ENCODE measurements at places on chromosomes 1 and 21. TPM values are rescaled to one million over a fixed set of nuclear protein-coding genes. Genes with fewer than 3 reads are reported as not detected.

DNA sequence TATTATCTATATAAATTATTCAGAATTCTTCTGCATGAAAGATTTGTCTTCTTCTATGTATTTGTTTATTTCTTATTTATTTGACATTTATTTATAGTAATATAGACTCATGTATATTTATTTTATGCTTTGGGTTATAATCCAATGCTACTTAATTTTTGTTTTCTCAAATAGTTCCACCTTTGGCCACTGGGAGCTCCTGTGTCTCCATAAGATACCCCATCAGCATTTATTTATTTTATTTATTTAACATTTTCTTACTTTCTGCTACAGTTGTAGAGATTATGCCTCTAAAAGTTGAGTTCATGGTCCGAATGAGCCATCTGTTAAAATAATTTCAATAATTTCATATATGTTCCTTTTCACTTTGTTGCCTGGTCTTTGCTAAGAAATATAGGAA is 289.4 kb downstream of the ADGRL2 start:
- H3K4me1 ChIP-seq: no peaks in the 10 kb centered on the region
- H3K36me3 ChIP-seq: no peaks in the 10 kb centered on the region
- DNase-seq: no peak
- H3K27ac ChIP-seq: no peak overlapping the region
- H3K27me3 ChIP-seq: no peaks in the 10 kb centered on the region
- no peak overlapping the region for H3K4me3 ChIP-seq

DNA sequence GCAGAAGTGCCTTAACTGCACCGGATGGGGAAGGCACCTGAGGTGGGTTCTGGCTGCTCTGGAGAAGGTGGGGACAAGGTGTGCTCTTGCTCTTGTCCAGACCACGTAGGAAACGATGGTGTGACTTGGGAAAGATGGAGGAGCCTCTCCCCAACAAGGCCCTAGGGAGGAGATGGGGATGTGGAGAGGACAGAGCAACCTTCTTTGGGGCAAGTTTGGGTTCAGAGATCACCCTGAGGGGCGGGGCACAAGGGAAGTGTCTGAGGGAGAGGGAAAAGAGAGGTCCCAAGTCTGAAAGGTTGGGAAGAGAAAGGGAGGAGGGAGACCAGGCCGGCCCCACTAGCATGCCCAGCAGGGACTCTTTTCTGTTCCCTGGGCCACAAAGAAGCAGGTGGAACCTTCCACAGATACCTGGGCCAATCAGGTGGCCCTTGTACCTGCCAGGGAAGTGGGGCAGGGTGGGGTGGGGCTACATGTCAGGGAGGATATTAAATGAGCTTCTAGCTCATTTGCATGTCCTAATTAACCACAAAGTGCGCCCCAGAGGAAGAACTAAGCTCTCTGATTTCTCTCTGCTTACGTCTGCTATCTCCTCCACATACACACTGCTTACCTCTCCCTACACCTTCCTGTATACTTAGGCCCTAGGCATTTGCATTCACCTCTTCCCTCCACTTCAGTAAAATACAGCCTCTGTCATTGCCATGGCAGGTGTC is 15.9 kb downstream of the INKA2 start:
- H3K27me3 ChIP-seq: no peaks in the 10 kb centered on the region
- no peak overlapping the region for H3K4me3 ChIP-seq
- H3K4me1 ChIP-seq: peaks cover 5% of the 10 kb centered on the region
- no peak for DNase-seq

- no peak overlapping the region for H3K4me3 ChIP-seq
- DNase-seq: no peak
- no peaks in the 10 kb centered on the region for H3K36me3 ChIP-seq
- no peaks in the 10 kb centered on the region for H3K4me1 ChIP-seq
- H3K27me3 ChIP-seq: no peaks in the 10 kb centered on the region
- no peak overlapping the region for H3K27ac ChIP-seq
Observed at GRCh38 chr1:104315823-104316222, 566.1 kb downstream of the AMY1C start.

NPHS2 gene
- not detected for total RNA-seq

DNA sequence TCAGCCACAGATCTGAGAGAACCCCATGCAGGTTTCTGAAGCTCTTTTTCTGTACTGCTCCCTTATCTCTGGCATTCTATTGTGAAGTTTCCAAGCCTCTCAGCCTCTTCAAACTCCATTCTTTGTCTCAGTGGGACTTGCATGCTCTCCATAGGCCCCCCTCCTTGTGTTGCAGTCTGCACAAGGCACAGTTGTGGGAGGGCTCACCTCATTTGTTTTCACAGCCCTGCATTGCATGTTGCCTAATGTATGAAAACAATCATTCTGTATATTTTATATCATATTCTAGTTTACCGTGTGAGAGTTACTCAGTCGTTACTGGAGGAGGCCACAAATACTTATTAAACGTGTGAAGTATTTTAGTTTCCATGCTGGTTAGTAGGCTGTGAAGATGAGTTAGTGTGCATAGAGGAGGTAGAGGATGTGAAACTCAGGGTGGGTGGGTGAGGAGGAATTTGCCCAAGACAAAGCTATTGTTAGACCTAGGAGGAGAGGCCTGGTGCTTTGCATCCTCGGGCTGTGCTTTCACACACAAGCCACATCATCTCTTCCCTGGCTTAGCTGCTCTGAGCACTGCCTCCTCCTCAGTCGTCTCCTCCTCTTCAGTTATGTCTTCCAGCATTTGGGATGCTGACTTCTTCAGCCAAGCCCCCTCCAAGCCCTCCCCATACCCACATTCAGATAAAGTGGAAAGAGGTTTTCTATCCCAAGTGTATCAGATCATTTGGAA is 7.8 kb upstream of the CHI3L2 start:
- H3K4me1 ChIP-seq: peaks cover 21% of the 10 kb centered on the region
- DNase-seq: no peak
- no peaks in the 10 kb centered on the region for H3K27me3 ChIP-seq
- H3K36me3 ChIP-seq: no peaks in the 10 kb centered on the region
- no peak overlapping the region for H3K27ac ChIP-seq

GRCh38 chr1:209417761-209418160 is 165.8 kb upstream of the CAMK1G start:
- peaks cover 6% of the 10 kb centered on the region for H3K4me1 ChIP-seq
- H3K4me3 ChIP-seq: no peak overlapping the region
- H3K27ac ChIP-seq: no peak overlapping the region
- H3K27me3 ChIP-seq: no peaks in the 10 kb centered on the region
- no peaks in the 10 kb centered on the region for H3K36me3 ChIP-seq
- no peak for DNase-seq

- H3K27me3 ChIP-seq: no peaks in the 10 kb centered on the region
- no peaks in the 10 kb centered on the region for H3K36me3 ChIP-seq
- H3K4me1 ChIP-seq: no peaks in the 10 kb centered on the region
- H3K4me3 ChIP-seq: no peak overlapping the region
- no peak for DNase-seq
Observed at GRCh38 chr21:8993943-8994639, 1527.3 kb upstream of the TPTE start.

DNA sequence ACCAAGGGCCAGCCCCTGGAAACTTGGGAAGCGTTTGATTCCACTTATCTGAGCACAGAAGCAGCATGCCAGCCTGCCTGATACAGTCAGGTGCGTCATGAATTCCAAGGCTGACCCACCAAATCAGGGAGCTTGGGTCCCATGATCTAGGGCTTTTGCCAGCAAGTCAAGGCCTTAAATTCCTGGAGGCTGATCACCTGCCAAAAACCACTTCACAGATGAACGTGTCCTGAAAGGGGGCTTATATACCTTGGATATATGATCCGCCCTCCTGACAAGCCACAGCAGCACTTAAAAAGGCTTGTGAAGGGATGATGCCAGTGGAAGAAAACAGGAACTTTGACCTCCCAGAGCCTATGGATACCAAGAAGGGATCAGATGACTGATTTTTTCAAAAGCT is 24.0 kb upstream of the CLIC6 start:
- H3K27ac ChIP-seq: peak overlapping the region; percentile 11
- H3K36me3 ChIP-seq: no peaks in the 10 kb centered on the region
- no peaks in the 10 kb centered on the region for H3K27me3 ChIP-seq
- DNase-seq: peak; percentile 74
- H3K4me3 ChIP-seq: no peak overlapping the region
- peaks cover 4% of the 10 kb centered on the region for H3K4me1 ChIP-seq

Measured in thyroid gland (tissue), 4 donors.